ENCODE measurements at places on chromosomes 2 and 18. TPM values are rescaled to one million over a fixed set of nuclear protein-coding genes. Genes with fewer than 3 reads are reported as not detected.

DNA sequence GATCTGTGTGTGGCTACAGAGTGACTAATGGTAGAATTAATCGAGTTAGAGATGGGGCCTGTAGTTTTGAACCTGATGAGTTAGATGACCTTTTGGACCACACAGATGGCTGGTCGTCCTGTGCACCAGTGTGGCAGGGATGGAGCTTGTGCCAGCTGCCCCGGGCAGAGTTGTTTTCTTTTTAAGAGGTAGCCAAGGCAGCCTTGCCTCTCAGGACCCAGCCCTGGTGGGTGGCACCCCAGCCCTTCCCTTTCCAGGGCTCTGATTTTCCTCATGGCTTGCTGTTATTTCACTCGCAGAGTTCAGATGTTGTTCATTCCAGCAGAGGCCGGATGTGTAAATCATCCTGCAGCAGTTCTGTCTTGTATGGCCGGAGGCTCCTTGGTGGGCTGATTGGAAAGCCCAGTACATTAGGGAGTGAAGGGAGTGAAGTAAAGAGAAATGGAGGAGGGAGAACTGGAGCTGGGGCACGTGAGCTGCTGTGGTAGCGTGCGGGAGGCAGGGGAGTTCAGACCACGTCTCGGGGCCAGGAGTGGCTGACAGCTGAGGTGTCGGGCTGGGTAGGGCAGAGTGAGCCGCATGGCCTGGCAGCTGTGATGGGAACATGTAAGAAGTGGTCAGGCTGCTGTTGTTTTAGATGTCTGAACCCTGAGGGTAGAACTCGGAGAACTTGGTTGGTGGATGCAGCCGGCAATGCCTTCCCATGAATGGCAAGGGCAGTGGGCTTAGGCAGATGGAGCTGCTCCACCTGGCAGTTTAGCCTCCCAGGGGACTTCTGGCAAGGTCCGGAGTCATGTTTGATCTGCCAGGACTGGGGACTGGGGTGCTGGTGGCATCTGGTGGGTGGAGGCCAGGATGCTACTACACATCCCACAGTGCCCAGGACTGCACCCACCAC, 28.8 kb downstream of the ASAP2 start:
- no peak for DNase-seq

GRCh38 chr2:223999862-224000261, 39.2 kb downstream of the SERPINE2 start:
- no peak for DNase-seq

DNA sequence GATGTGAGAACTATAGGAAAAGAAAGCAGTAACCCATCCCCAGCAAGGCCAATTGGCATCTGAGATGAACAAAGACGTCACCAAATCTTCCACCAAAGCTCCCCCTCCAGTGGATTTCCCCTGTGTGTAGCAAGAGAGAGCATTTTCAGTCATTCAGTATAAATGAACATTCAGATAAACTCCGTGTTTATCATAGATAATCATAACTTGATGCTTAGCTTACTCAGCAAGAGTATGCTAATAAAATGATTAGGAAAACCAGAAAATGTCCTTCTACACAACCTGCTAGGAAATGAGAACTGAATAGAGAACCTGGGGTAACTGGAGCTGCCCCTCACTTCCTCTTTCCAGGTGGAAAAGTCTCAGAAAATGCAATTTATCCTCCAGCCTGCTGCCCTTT, 198.0 kb upstream of the CCDC150 start:
- no peak for DNase-seq

DNA sequence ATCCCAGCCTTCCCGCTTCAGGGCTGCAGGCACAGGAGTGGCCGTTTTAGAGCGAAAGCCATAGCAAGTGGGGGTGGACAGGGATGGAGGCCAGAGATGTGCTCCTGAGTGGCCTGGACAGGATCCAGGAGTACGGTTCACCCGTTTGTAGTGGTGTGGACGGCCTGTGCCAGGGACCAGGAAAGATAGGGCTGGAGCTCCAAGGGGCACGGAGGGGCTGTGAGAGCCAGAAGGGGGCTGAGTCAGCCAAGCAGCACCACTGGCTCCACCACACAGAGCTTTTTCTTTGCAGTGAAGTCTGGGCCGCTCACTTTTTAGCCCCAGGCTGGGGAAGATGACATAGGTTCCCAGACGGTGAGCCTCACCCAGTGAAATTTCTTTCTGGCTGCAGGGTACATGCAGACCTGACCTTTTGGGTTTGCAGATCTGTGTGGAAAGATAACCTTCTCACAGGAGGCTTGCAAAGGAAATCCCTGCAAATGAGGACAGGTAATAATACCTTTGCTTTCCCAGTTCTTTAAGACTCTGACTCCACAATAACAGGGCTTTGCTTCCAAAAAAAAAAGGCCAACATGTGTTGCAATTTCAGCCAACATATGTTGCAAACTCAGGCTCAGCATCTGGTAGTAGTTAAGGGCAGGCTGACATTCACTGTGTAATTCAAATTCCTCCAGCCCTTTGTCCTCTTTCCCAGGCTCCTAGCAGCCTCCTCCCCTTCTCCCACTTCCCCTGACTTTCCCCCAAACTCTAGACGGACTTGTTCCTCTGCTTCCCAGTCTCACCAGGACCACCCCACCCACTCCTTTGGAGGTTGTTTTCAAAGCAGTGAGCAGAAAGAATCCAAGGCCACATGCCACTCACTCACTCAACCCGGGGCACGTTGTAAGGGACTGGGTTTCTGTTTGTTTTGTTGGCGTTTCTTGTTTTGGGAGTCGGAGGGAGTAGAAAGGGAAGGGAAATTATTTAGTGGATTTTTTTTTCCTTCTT, 20.3 kb upstream of the LAPTM4A start:
- DNase-seq: no peak

DNA sequence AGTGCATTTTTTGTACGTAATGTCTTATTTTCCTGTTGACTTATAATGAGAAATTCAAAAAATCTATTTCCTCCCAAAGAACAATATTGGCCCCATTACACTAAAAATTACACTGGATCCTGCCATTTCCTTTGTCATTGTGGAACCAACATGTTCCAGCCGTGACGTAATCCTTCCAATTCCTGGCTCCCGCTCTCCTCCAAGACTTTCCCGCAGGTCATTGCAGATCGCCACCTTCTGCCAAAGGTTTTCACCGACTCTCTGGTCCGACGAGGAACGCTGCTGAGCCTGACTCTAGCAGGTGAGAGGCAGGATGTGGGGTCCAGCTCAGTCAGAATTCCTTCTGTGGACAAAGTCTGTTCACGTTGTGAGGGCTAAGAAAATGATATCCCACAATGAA, 38.0 kb downstream of the PTGR3 start:
- no peak for DNase-seq

DNA sequence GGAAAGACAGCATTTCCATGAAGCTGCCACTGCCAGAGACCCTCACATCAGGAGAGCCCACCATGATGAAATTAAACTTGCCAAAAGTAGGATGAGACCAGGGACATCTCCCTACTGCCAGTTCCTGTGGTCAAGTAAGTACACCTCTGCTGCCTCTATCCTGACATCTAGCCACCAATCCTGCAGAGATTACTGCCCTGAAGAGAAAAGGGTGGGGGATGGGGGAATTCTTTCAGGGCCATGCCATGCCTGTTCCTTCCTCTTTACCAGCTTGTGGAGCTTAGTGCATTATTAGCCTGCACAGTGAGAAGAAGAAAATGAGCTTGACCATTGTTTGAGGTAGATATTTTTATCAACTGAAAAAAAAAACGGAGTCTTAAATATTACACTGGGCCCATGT, 397.2 kb upstream of the CDH2 start:
- DNase-seq: no peak

DNA sequence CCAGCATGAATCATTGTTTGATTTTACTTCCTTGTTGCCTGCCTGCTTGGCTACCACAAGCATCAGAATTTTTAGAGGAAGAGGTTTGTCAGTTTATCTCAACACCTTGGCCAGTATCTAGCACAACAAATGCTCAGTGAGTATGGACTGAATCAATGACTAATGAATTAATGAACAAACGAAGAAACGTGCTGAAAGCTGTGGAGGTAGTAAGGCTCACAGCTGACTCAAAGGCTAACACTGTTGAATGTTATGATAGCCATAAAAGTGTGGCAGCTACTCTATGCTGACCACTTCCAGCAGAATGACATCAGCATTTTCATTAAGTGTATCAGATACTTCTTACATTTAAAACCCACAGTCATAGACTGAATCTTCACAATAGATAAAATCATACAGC, 543.4 kb downstream of the IRS1 start:
- DNase-seq: no peak

DNA sequence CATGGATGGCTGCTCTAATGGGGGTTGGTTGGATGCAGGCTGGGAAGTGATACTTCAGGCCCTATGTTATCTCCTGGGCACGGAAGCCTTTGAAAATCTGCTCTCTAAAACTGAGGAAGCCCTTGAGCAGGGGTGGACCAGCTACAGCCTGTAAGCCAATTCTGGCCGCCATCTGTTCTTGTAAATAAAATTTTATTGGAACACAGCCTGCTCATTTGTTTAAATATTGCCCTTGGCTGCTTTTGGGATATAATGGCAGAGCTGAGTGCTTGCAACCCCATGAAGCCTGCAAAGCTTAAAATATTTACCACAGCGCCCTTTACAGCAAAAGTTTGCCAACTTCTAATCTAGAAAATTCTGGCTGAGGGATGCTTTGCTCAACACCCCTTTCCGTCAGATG, 11.9 kb upstream of the IGFBP2 start:
- DNase-seq: no peak

DNA sequence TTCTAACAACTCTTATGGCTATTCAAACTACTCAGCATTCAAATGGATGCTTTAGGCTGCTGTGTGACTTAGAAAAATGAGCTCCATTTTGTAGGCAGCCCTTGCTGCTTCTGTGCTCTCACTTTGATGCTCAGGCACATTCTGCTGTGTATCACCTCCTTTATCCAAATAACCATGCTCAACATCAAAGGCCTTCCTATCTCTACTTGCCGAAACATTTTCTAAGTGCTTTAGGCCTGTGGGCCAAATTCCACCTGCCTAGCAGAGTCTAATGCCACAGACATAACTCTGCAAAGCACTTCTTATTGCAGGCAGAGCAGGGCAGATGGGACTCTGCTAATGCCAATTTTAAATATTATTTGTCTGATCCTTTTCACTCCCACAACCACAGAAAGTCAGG, 397.4 kb downstream of the RND3 start:
- no peak for DNase-seq

DNA sequence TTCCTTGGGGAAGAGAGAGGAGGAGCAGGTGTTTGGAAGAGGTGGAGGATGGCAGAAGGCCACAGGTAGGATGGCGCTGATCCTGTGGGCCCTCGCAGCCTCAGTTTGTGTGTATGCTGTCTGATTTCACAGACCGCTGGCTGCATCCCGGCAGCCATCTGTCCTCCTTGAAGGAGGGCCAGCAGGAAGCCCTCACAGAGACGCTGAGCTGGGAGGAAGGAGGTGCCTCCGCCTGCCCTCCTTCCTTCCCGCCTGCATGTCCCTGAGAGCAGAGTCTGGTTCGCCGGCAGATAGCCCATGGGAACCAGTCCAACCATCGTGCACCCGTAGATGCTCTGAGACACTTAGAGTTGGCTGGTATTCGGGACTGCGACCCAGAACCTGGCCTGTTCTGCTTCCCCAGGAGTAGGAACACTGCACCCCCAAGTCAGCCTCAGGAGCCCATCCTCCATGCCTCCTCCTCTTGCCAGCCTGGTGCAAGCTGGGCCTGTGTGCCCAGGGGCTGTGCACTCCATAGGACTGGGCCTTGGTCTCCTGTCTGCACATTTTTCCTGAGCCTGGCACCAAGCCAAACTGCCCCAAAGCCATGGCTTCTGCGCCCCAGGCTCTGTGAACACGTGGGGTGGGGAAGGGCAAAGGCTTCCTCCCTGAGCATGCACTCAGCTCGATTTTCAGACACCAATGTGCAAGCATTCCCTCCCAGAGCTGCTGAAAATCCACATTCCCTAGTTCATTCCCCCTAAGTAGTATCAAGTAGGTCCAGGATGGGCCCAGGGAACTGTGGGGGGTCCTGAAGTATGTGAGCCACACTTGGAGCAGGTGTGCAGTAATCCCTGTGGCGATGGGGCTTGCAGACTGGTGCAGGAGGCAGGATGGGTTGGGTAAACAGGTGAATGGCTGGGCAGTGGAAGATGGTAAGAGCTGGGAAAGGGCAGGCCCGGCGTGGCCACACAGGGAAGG, 115.6 kb downstream of the SEPTIN10 start:
- DNase-seq: no peak

GRCh38 chr2:162159446-162159845, 7.4 kb upstream of the GCG start:
- DNase-seq: no peak

- no peak for DNase-seq
Measured at GRCh38 chr2:145079641-145080040, 559.7 kb upstream of the ZEB2 start.

DNA sequence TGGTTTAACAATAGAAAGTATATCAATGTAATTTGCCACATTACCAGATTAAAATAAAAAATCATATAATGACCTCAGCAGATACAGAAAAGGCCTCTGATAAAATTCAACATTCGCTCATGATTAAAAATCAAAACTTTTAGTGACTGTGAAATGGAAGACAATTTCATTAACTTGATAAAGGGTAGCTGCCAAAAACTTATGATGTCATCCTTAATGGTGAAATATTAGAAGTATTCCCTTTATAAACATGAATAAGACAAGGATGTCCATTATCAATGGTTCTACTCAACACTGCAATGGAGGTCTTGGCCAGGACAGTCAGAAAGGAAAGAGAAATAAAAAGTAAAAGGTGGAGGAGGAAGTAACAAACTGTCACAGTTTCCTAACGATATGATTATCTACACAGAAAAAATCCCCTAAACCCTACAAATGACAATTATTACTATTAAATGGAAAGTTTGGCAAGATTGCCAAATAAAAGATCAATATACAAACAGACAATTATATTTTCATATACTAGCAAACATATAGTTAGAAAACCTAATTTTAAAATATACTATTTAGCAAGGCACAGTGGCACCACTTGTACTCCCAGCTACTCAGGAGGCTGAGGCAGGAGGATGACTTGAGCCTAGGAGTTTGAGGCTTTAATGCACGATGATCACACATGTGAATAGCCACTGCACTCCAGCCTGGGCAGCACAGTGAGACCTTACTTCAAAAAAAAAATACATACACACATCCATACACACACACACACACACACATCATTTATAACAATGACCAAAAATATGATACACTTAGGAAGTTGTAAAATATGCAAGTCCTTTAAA, 12.8 kb downstream of the METTL8 start:
- peak; percentile 45 for DNase-seq

GRCh38 chr2:217622205-217623060, 380.4 kb downstream of the TNS1 start:
- no peak for DNase-seq

GRCh38 chr2:46525522-46526155, 46.3 kb downstream of the TMEM247 start:
- no peak for DNase-seq

GRCh38 chr2:38515155-38516074, 87.3 kb downstream of the HNRNPLL start:
- DNase-seq: no peak

- DNase-seq: no peak
Measured at GRCh38 chr2:59770651-59771050, 782.8 kb downstream of the BCL11A start.

CROCC2 gene
- not detected for total RNA-seq

PID1 gene
- not detected for total RNA-seq

HOXD10 gene
- not detected for total RNA-seq

COLEC11 gene
- total RNA-seq: not detected

ANKRD62 gene
- total RNA-seq: not detected

DSC1 gene
- total RNA-seq: not detected

SP140L gene
- 154 TPM for total RNA-seq

NOSTRIN gene
- not detected for total RNA-seq

STARD6 gene
- total RNA-seq: not detected

NT5C1B gene
- total RNA-seq: not detected

SCN7A gene
- total RNA-seq: not detected
